Mucosa of descending colon (tissue), 3 donors: ENCODE measurements at places on chromosomes 7 and 10. TPM values are rescaled to one million over a fixed set of nuclear protein-coding genes. Genes with fewer than 3 reads are reported as not detected.

- DNase-seq, result peak; percentile 85
These were observed 77.2 kb upstream of the TMEM106B start for GRCh38 chr7:12133865-12134264.

GRCh38 chr10:3255075-3255474 lies 82.5 kb upstream of the PITRM1 start:
- no peak for DNase-seq

DNA sequence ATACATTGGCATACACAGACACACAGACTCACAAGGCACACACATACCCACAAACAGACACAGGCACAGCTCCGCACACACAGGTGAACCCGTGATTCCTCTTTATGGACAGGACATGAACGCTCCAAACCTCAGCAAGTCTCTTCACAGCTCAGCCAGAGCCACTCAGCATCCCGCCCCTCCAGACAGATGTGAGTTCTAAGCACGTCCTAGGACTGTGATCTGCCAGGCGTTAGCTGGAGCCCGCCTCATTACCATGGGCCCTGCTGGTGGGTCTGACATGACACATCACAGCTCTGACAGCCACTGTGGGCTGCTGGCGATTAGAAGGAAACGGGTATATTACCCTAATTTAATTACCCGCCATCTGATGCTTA lies 176.7 kb upstream of the PPP2R2D start:
- no peak for DNase-seq

Gene GPR146
- 5.7 TPM for total RNA-seq

GRCh38 chr7:116805100-116805544 lies 57.3 kb upstream of the CAPZA2 start:
- DNase-seq, result no peak

Gene TACR2
- total RNA-seq, result 204 TPM

Gene ATP5F1C
- 533 TPM for total RNA-seq

Gene EPHB6
- 2.6 TPM for total RNA-seq

- DNase-seq, result no peak
These were observed 105.5 kb upstream of the TMEM72 start for GRCh38 chr10:44805466-44806210.

- DNase-seq, result no peak
These were observed 13.8 kb upstream of the POT1 start for GRCh38 chr7:124943472-124943871.

- no peak for DNase-seq
These were observed 99.3 kb upstream of the NFE2L3 start for GRCh38 chr7:26052706-26053105.

Gene ATOH7
- total RNA-seq, result not detected

- no peak for DNase-seq
These were observed 1.2 kb upstream of the OR2F1 start for GRCh38 chr7:143953421-143953820.

Gene GNG11
- 1.7 TPM for total RNA-seq

DNA sequence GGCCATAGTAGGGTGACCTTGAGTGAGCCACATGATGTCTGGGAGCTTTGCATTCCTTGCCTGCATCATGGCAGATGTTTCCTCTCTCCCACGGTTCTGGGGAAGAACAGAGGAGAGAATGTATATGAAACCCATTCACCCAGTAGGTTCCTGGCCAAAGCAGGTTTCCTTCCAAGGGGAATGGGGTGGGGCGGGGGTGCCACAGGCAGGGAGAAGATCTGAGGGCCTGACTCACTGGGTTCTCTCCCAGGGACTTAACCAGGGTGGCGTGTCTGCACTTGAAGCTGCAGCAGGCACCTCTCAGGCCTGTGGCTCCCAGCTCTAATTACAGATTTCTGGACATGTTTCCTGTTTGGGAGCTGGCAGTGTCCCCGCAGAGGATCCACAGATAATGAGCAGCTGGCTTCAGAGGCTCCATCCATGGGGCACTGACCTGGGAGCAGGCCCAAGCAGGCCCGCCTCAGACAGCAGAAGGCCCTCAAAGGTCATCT lies 50.2 kb upstream of the ZMIZ1 start:
- no peak for DNase-seq

GRCh38 chr7:22561895-22562593 lies 62.1 kb upstream of the STEAP1B start:
- DNase-seq, result no peak

Gene ZSCAN25
- 11.9 TPM for total RNA-seq

Gene CDHR3
- total RNA-seq, result 18.4 TPM

DNA sequence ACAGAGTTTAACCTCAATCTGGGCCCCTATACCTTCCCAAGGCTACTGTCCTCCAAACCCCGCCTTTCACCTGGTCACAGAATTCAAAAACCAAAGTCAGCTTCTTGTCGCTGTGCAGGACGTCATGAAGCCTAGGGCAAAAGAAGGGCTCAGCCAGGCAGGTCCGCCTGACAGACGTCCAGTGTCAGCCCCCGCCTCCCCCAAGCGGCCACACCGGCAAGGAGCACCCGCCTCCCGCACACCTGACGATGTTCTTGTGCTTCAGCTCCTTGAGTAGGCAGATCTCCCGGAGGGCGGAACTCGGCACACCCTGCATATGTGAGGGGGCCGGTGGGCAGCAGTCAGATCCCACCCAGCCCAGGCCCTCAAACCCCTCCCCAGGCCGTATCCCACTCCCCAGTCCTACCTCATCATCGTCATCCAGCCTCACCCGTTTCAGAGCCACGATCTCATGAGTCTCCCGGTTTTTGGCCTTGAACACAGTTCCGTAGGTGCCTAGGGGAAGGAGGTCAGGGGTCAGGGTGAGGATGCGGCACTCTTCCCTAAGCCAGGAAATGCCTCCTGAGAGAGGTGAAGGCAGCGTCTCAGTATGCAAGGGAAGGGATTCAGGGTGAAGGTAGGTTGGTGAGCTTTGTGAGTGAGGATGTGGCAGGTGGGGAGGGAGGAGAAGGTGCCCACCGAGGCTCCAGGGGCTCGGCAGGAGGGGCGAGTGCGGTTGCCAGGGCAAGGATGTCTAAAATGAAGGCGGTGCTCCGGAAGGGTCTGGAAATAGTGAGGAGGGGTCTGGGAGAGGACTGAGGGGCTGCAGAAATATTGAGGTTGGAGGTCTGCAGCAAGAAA lies 811 bp downstream of the CDK5 start:
- DNase-seq, result peak; percentile 38

- DNase-seq, result no peak
These were observed 11.4 kb downstream of the DLD start for GRCh38 chr7:107902381-107902780.

Gene IRF5
- total RNA-seq, result 10.1 TPM

GRCh38 chr7:149478754-149479153 lies 17.9 kb upstream of the ZNF777 start:
- no peak for DNase-seq

GRCh38 chr7:148276314-148277041 lies 314.1 kb upstream of the C7orf33 start:
- DNase-seq, result no peak

Gene ZP3
- 4.4 TPM for total RNA-seq

DNA sequence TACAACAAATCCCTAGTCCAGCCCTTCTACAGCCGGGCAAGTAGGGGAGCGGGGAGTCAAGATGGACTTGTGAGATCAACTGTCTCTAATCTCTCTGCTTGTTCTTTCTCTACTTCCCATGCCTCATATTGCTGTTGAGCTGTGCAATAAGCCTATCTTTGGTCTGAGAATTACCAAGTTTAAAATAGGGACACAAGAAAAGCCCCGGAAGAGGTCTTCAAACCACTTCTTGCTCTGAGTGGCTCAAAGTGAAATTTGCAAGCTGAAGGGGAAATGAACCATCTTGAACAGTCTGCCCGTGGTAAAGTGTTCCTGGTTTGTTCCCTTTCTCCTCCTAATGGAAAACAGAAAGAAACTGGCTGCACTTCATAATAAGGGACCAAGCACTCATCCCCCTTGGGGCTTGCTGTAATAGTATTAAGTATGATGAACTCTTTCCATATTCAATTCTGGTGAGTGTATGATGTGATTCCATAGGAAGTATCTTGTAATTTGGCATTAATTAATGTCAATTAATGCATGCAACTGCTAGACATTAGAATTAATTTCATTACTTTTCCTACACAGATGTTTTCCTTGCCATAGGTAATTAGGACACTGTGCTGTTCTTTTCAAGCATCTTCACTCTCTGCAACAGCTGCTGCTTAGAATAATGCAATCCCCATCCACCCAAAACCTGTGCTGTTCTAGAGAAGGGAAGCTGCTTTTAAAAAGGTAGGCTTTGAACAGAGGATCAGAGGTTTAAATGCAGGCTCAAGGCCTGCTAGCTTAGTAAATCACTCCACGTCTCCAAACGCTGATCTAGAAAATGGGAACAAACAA lies 449.6 kb downstream of the SORCS1 start:
- DNase-seq, result no peak

DNA sequence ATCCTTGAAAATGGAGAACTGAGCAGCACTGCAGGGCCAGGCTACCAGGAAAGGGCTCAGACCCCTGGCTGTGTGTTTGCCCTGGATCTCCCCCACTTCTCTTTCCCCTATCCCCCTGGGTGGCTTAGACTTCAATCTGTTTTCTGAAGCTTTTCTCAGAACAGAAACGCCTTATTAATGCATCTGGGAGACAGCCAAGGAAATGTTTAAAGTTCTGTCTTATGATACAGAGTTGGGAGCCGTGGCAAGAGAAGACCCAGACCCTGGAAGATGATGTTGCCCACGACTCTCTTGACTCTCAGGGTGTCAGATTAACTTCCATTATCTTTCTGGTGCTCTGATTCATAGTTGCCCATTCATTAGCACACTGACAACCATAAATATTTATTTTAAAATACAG lies 107.1 kb downstream of the EBLN1 start:
- no peak for DNase-seq

GRCh38 chr10:12241810-12242529 lies 46.0 kb downstream of the CDC123 start:
- DNase-seq, result no peak

DNA sequence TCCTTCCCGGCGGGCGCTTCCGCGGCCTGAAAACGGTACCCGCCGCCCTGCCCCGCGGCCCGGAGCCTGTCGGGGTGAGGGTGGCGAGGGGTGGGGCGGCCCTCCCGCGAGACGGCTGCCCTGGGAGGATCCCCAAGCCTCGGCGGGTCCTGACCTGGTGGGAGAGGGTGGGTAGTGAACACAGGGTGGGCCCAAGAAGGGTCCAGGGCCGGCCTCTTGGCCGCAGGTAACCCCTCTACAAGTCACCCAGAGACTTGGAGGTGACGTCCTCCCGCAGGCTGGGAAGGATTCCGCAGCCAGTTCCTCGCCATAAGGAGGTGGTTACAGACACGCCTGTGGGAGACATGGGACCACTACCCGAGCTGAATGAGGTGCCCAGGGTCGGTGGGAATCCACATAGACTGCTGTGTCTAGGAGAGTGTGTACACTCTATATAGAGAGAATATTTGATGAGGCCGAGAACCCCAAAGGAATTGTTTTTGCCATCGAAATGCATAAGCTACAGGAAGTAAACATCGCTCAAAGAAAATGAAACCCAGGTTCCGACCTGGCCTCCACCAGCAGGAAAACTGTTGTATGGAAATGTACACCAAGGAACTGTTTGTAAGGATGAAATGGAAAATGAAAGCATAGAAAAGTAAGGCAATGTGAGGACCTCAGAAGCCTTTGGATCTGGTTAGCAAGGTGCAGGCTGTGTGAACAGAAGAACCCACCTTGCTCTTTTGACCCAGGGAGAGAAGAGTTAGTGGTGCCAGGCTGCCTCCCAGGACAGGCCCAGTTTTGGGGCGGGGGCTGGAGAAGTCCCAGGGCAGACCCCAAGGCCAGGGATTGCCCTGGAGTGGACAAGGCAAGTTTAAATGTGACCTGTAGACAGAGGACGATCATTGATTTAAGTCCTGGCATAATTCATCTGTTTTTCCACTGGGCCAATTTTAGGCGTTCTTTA lies 659 bp downstream of the OPTN start:
- peak; percentile 56 for DNase-seq
